Heart right ventricle (tissue), 16 donors: ENCODE measurements at places on chromosomes 1 and 21. TPM values are rescaled to one million over a fixed set of nuclear protein-coding genes. Genes with fewer than 3 reads are reported as not detected.

DNA sequence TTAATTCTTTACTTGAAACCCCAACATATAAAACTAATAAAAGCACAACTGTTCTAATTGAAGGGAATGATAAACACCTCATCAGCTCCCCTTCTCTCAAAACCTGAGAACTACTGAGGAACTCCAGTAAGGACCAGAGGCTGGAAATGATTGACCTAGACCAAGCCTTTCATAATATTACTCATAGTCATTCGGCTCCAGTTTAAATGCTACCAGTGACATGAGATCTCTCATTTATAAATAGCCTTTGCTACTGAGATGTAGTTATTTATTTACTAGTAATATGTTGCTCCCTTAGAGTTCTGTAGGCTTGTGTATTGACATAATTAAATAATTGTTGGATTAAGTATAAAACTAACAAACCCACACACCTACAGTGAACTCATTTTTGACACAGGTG lies 209.8 kb upstream of the PRMT6 start:
- no peak for DNase-seq

The TRIM45 gene
- polyA plus RNA-seq = 1.3 TPM

The NTMT2 gene
- 0.29 TPM for polyA plus RNA-seq

The CD52 gene
- polyA plus RNA-seq = 25.2 TPM

GRCh38 chr1:90952906-90953305 lies 68.9 kb downstream of the ZNF644 start:
- no peak for DNase-seq

DNA sequence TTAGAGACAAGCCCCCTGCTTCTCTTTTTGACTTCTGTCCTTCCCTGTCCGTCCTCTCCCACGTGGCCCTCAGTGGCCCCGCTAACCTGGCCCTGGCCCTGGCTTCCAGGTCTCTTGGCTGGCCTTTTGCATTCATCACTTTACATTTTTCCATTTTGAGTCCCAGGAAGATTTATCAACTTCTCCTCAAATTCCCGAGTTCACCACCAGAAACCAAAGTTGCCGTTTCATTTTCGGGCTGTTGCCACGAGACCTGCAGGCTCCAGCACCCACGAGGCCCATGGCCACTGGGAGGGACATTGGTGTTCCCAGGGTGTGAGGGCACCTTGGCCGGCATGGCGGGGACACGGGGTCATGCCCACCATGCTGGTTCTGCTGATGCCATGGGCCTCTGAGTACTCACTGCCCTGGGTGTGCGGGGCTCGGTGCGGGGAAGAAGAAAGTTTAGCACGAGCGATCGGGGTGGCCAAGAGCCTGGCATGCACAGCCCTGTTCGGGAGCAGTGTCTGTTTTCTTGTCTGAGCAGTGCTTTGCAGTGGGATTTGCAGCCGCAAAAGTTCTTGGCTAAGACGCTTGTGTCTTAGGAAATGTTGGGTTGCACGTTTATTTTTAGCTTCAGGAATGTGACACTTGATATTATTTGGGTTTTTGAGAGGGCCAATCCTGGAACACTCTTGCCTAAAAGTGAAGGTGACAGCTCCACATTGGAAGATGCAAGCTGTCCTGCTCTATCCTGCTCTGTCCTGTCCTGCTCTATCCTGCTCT lies 40.4 kb upstream of the ADARB1 start:
- DNase-seq = no peak

- no peak for DNase-seq
Observed at GRCh38 chr1:25111706-25112105, 120.6 kb downstream of the SYF2 start.

DNA sequence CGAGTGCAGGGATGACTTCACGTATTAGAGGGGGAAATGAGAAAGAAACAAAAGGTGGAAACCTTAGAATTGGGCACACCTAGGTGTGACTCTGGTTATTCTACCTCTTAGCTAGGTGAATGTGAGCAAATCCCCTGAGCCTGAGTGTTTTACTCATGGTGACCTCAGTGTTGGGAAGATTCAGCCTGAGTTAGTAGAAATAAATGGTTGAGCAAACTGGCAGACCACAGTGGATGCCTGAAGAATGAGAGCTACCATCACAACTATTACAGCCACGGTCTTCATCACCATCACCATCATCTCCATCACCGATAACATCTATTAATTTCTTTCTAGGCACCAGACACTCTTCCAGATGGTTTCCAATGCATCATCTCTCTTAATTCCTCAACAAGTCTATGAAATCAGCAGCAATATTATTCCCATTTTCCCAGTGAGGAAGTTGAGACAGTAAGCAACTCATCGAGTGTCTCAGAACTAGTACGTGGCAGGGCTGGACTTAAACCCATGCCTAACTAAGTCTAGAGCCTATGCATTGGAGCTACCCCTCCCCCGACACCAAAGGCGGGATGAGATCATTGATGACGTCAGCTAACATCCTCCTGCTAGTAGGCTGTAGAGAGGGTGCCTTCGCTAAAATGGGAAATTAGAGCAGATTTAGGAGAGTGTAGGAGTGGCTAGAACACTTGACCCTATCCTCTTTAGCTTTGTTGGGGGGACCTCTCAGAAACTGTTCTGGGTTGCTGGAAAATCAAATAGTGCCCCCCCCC lies 7.9 kb upstream of the KAZN start:
- DNase-seq = no peak

- DNase-seq = no peak
Observed at GRCh38 chr1:207702317-207702716, 49.5 kb upstream of the CD46 start.

- DNase-seq = no peak
Observed at GRCh38 chr1:64675718-64676345, 69.0 kb upstream of the RAVER2 start.

GRCh38 chr21:35343046-35343819 lies 294.1 kb upstream of the RUNX1 start:
- DNase-seq = no peak

DNA sequence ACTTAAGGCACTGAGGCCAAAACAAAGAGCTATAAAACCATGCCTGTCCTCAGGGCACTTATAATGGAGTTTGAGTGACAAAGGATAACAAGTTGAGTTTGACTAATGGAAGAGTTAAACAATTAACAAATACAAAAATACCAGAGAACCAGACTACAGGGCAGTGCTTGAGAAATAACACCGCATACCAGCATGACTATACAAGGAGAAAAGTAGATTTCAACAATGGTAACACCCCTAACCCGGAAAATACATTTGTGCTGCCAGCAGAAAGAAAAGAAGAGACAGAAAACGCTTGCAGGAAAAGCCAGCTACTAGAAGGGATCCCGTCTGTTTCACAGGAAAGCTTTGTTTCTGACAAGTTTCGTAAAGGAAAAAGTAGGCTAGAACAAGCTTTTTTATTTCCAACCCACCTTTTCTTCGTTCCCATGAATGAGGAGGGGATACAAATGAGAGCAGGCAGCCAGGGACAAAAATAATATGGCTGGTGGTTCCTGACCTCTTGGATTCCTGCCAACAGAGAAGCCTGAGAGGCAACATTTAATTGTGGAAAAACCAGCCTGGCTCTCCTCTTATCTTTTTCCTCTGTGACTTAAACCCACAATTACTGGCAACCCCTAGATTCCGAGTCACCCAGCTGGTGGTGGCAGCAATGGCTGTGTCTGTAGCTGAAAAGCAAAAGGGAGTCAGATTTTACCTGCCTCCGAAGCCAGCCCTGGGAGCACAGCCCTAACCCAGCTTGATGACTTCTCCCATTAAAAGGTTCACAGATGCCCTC lies 56.5 kb downstream of the WLS start:
- DNase-seq = no peak

- DNase-seq = no peak
Observed at GRCh38 chr1:195733826-195734225, 874.4 kb downstream of the KCNT2 start.

The DISP3 gene
- polyA plus RNA-seq = not detected

The RABIF gene
- 2.0 TPM for polyA plus RNA-seq
